ENCODE measurements at places on chromosomes 13 and 19.
A peak's percentile ranks its signal among the peaks of the same experiment; 100 is the strongest.

DNA sequence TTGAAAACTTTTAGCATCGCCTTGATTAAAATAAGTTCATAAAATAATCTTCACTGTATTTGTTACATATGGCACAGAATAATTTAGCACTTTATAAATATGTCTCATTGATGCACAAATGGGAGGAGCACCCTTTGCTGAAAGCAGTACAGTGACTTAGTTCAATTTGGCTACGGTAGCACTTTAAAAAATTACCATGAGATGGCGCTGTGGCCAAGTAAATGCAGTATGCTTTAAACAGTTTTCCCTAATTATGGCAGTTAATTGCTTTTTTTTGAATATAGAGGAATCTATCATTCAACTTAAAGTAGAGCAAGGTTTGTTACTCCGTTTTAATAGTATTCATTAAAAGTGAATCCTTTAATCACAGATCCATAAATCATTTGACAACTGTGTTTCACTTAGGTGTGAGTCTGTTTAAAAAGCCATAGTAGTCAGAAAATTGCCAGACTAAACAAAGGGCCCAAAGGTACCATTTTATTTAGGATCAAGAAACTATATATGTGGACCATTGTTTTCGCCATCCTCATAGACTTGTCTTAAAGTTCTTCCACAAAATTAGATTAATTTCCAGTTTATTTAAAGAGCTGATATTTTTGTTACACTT, 34.7 kb upstream of the ESD start:
- peak; percentile 45 for DNase-seq

DNA sequence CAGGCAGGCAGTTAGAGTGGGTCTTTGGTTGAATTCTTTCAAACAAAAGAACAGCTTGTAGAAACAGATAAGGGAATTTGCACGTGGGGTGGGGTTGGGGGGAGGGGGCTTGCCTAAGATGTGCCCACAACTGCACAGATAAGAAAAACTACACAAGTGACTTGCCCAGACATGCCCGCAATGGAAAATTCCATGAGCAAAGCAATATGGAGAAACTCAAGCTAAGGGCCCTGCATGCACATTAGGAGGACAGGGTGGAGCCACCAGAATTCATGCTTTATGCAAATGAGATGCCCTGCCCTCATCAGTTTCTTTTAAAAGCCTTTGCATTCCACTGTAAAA, 755.6 kb upstream of the MIR17HG start:
- no peak for DNase-seq

DNA sequence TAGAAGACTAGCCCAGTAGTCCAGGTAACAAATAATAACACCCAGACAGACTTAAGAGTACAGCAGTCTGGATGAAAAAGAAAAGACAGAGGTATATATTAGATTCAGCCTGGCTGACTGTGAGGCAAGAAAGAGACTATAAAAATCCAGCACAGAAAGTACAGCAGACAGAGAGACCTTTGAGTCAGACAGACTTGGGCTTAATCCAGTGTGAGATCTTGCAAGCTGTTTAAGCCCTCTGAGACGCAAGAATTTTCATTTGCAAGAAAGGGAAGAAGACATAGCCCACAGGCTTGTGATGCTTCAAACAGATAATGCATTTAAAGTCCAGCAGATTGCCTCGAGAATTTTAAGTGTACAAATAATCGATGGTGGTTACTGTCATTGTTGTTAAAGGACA, 471.4 kb downstream of the LIG4 start:
- no peak for DNase-seq

DNA sequence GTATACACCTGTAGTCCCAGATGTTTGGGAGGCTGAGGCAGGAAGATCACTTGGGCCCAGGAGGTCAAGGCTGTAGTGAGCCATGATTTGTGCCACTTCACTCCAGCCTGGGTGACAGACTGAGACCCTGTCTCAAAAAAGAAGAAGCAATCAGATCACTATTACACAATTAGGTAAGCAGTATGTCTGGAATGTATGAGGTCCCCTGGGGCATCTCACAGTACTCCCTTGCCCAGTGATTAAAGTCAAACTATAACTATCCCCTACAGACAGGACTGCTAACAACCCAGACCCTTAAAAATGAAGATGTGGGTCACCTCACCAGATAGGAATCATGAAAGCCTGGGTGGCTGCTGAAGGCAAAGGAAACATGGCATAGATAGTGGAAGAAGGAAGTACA, 9.4 kb upstream of the PAN3 start:
- no peak for DNase-seq

GRCh38 chr13:100315522-100315921, 226.6 kb downstream of the PCCA start:
- DNase-seq, result no peak

DNA sequence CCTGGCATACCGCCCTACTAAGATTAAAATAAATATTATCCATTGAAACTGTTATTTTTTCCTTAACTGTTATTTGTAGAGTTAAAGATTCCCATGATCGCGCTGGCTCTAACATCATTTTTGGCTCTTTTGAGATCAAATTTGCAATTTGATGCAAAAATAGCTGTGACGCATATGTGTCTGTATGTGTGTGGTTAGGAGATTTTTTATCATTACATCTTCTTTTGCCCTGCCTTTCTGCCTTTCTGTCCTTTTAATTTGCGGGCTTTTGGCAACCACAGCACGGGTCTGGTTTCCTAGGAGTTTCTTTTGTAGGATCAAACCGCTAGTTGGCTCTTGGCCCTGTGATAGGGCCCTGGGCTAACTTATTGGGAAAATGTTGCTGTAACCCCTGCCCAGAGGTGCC, 37.3 kb upstream of the ALOX5AP start:
- DNase-seq, result no peak

DNA sequence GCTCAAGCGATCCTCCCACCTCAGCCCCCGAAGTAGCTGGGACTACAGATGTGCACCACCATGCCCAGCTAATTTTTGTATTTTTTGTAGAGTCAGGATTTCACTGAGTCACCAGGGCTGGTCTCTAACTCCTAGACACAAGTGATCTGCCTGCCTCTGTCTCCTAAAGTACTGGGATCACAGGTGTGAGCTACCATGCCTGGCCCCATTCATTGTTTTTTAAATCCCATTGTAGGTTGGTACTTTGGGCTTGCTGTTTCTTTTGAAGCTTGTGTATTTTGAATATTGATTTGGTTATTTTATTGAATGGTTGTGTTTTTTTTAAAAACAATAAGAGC, 26.7 kb downstream of the ZMYM2 start:
- DNase-seq, result no peak

GRCh38 chr19:51472607-51473006, 5.7 kb upstream of the CEACAM18 start:
- no peak for DNase-seq

DNA sequence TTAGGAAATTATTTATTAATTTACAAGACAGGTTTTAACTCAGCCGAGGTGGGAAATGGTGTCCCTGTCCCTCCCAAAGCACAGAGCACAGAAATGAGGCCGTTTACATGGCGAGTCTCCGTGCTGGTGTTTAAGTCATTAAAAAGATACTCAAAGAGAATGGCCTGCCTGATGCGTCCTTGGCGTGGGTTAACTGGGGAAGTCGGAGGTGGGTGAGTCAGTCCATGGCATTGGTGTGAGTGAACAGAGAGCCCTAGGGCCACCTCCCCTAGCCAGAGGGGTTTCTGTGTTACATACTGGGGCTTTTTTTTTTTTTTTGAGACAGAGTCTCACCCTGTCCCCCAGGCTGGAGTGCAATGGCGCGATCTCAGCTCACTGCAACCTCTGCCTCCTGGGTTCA, 3.9 kb downstream of the FEM1A start:
- DNase-seq, result no peak

DNA sequence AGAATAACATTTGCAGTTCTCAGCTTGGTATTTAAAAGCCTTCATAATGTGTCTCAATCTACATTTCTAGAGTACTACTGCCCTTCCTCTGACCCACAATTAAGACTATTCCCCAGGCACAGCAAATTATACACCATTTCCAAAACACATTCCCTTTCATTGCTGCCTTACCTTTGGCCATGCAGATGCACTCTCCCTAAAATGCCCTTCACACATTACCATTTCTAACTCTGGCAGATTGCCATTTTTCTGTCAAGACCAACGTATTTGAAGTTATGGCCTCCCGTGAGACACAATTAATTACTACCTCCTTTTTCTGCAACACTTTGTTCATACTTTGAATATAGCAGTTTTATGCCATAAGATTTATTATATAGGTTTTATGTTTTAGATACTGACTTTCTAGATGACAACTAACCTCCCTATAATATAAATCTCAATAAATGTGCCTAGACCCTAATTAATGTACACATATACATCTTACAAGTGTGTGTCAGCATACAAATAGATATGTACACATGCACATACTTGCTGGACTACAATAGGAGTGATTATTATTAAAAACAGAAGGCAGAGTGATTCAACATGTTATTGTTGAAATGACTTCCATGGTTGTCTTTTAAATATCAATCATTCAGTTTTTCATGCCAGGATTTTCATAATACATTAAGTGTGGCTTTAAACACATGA, 2902.5 kb downstream of the PCDH9 start:
- DNase-seq, result no peak

DNA sequence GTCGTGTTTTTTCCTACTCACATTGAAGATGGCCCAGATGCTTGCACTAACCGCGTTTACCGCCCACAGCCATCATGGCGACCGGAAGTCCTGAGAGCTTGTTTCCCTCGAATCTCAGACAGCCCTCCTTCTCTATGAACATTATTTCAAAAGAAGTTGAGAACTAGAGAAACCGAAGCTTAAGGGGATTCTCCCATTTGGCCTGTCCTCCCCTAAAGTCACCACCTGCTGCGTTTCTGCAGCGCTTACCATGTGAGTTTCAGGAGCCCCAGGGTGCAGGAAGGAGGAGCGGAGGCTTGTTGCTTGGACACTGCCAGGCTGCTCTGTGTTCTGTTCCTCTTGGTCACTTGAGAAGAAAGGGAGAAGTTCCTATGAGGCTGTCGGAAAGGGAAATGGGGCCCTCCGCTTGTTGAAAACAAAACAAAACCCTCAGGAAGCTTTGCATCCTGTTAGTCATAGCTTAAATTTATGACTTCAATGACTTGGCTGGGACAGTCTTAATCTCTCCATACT, 6.2 kb downstream of the CARD8 start:
- DNase-seq, result peak; percentile 52

DNA sequence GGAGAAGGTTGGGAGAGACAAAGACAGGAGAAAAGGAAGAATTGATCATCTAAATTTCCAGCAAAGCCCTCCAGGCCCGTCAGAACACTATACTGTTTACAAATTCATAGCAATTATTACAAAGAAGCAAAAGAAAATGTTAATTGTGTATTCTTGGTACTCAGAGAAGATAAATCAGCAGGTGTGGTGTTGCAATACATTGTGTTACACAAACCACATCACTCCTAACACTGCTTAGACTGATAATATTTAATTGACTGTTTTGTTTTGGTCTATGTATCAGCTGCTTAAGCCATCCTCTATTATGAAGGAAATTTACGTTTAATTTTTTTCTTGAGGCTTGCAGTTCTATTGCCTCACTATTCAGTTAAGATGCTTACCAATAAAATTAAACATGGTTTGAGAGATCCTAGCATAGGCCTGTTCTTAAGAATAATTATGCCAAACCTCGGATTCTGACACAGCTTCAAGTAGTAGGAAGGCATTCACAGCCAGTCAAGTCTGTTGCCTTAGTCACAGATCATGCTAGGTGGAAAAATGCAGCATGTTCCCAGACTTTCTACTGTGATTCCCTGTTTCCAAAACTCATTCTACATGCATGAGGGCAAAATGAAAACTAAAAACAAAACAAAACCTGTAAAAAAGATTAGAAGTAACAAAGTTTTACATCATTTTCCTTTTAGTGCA, 129.2 kb downstream of the TBC1D4 start:
- no peak for DNase-seq

DNA sequence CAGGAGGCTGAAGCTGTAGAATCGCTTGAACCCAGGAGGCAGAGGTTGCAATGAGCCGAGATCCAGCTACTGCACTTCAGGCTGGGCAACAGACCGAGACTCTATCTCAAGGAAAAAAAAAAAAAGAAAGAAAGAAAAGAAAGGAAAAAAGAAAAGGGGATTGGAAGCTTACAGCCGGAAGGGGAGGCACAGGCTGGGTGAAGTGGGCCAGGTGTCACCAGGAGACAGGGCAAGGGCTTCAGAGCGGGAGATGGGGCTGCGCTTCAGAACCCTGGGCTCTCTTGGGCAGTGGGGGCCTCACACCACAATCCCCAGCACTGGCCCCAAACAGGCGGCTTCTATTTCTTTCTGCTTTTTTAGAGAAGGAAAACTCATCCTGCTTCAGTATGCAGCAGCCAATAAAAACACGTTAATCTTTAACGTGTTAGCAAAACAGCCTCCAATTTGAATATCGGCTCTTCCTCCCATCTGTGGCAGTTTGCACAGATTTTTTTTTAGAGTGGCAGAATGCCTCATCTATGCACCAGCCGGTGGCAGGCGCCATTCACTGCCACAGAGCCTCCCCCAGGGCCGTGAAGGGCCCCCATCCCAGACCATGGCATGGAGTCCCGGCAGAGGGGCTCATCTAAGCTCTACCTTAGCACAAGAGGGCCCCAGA, 46.6 kb upstream of the C19orf12 start:
- no peak for DNase-seq

DNA sequence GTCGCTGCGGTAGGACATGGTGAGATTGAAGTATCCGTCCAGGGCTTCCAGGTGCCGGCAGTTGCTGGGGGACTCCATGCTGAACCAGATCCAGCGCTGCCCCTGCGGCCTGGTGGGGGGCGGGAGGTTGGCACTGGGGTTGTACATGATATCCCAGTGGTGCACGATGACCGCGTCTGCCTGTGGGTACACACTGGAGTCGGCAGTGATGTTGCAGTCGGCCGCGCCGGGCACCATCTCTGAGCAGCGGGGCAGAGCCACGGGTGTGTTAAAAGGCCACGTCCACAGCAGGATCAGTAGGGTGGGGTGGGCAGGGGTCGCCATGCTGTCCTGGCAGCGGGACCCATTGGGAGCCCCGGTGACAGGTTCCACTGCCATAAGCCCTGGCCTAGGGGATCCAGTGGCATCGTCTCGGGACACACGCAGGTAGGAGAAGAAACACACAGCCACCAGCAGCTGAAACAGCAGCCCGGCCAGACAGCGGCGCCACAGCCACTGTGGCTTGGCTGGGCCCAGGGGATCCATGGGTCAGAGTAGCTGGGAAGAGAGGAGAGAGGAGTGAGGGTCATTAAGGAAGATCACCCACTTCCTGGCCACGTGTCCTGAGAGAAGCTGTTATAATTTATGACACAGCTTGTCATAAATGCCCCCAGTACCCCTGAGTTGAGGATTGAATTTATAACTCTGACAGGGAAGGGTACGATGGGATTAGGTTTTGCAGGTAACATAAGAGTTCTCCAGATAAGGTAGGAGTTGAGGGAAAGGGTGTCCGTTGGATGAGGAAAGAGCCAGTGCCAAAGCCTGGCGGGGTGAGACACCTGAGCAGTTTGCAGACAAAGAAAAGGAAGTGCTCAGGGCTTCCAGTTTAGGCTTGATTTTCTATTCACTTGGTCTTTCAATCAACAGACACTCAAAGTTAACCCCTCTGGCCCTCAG, 2.9 kb downstream of the FUT5 start:
- DNase-seq, result no peak

All from bone marrow (tissue), 2 donors.